ENCODE measurements at places on chromosomes 6 and 20.

DNA sequence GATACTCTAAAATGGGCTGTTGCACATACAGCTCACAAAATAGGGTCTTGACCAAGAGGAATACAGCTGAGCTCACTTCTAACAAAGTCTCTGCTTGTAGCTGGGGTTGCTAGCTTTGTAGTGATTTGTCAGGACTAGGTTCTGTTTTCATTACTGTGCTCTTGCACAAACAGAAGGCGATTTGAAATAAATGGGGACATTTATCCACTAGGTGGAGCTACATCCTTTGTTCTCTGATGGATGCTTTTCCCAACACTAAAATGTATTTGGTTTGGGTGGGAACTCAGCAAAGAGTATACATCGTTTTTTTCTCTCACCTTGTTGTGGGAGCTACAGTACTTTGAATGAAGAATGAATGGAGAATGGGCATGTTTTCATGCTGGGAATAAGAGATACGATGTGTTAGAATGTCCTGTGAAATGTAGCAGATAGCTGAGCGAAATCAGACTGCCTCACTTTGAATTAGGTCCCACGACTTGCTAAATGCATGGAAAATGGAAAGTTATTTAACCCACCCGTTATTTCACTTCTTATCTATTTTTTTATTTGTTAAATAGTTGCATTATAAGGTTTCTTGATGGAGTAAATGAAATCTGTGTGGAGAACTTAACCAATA lies 494.7 kb upstream of the MAP3K7 start:
- DNase-seq = no peak

DNA sequence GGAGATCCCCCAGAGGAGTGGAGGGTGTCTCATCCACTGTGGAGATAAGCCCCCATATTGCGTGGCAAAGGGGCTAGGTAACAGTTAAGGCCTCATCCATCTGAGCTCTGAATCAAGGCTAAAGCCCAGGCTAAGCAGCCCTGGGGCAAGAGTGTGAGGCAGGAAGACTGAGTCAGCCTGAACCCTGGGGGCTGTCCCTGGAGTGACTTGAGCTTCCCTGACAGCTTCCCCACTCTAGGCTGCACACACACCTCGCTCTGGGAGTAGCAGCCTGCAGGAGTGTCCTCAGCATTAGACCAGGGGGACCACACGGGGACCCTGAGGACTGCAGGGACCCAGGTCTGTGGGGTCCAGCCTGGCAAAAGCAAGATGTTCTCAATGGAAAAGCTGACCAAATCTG lies 27.9 kb downstream of the UBD start:
- no peak for DNase-seq

DNA sequence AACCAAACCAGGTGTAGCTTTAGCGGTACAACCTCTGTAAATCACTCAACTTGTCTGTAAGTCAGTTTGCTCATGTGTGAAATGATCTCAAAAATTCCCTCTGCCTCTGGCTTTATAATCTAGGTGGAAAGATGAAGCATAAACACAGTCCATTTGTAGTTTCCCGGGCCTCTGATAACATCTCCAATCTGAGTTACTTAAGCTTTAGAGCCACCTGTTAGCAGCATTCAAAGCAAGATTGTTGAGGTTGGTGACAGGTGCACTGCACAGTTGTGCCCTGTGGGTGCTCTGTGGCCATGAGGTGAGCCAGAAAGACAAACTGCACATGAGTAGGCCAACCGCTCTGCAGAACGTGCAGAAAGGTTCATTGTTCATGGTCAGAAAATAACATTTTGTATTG lies 53.7 kb downstream of the MOCS1 start:
- no peak for DNase-seq

- DNase-seq = no peak
Measured at GRCh38 chr6:151005164-151005563, 139.7 kb downstream of the MTHFD1L start.

DNA sequence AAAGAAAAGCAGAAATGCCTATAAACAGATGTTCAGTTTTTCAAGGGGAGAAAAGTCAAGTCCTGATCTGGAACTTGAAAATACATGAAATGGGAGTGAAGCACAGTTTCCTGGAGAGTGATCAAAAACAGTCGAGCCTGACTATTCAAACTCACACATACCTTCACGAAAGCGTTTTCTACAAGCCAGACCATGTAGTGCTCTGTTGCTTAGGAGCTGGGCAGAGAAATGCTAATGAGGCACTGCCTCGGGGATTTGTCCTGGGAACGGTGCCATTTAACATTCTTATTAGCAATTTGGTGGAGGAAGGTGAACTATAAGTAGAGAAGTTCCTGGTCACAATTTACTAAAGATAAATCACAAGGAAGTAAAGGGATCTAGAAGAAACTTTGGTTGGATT lies 5.9 kb downstream of the NHSL1 start:
- no peak for DNase-seq

- DNase-seq = no peak
Measured at GRCh38 chr6:133888929-133889556, at the start of gene TCF21. Gene TCF21, plus strand, starts transcription at chr6:133889113. Its CDS starts 285 bp downstream, at chr6:133889398.

DNA sequence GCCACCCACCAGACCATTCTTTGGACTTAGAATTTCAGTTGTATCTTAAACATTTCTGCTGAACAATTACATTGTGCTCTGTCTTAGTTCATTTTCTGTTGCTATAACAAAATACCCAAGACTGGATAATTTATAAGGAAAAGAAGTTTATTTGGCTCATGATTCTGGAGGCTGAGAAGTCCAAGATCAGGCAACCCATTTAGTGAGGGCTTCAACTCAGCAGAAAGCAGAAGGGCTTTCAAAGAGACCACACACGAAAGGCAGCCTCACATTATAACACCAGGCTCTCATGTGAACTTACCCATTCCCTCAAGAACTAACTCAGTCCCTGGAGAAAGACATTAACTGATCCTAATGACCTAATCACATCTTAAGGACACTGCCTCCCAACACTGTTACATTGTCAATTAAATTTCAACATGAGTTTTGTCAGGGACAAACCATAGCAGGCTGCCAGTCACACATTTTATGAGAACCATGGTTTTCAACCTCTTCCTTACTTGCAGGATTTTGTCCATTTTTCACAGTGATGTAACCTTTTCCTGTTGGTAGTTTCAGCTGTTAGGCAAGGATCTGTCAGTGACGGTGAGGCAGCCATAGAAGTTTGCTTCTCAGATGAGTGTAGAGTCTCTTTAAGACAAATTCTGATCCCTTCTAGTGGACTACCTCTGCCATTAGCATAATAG lies 399.6 kb upstream of the SOX4 start:
- DNase-seq = no peak

DNA sequence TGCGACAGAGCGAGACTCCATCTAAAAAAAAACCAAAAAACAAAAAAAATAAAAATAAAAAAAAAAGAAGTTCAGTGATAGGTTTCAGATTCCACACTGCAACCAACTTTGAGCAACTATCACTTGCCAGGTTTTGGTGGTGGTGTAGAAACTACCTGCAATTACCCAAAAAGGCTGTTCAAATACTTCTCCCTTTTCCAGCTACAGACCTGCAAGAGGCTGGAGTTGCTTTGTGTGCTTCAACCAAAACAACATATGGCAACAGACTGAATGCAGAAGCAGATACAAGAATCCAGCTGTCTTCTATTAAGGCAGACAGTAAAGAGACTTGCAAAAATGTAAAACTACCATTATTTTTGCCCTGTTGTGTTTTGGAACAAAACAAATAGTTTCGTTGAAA lies 9.3 kb upstream of the BCAS1 start:
- no peak for DNase-seq

- no peak for DNase-seq
Measured at GRCh38 chr6:160508599-160508998, 155.5 kb downstream of the LPA start.

GRCh38 chr6:2132416-2132815 lies 113.0 kb downstream of the GMDS start:
- DNase-seq = no peak

GRCh38 chr6:107032051-107032450 lies 4.1 kb downstream of the MTRES1 start:
- no peak for DNase-seq

- no peak for DNase-seq
Measured at GRCh38 chr6:111767752-111768430, 105.4 kb downstream of the FYN start.

- DNase-seq = no peak
Measured at GRCh38 chr20:23776067-23776771, 25.5 kb upstream of the CST1 start.

DNA sequence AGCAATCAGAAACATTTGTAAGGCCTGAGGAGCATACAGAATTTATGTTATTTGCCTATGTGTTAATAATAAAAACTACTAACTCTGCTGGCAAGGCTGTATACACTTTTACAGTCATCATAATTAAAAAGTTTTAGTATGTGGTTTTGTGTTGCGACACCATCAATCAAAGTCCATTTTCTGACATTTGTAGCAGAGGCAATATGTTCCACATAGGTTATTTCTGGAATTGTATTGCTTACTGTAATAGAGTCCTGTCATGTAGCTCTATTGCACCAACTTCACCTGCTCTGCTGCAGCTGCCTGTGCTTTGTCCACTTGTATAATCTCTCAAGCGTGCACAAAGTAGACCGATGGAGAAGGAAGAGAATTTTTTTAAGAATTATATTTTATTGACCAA lies 501.8 kb downstream of the HACE1 start:
- DNase-seq = no peak

GRCh38 chr6:132623106-132623845 lies 799 bp downstream of the TAAR2 start:
- no peak for DNase-seq

DNA sequence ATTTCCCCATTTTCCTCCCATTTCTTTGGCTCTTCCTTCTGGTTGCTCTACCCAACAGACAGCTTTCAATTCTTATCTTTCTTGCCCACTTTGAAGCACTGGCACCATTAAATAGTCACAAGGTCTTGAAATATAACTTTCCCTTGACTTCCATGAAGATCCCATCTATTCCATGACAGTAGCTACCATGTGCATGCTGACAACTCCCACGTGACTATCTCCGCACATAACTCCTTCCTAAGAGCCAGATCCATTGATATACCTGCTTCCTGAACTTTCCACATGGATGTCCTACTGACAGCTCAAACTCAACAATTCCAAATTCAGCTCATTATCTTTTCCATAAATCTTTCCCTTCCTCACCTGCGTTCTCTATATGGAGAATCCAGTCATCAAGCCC lies 101.4 kb downstream of the RIN2 start:
- no peak for DNase-seq

- no peak for DNase-seq
Measured at GRCh38 chr6:166105341-166106075, 62.1 kb downstream of the TBXT start.

GRCh38 chr6:134177753-134178160 lies 125.3 kb upstream of the SLC2A12 start:
- DNase-seq = no peak

GRCh38 chr6:139369568-139370282 lies 4.7 kb downstream of the CITED2 start:
- DNase-seq = no peak

DNA sequence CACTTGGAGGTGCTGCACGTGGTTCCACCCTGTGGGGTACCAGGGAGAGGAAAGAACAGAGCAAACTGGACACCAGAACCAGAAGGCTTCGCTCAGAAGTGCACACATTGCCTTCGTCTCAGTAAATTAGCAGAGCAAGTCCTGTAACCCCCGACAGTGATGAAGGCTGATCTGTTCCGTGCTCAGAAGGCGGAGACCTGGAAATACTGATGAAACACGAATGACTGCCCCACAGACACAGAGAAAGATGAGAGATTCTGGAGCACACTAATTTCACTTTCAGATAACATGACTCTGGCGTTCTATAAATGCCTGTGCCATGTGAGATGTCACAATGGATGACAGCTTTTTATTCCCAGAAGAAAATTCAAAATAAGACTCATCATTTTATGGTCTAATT lies 44.2 kb upstream of the CCR6 start:
- DNase-seq = no peak

DNA sequence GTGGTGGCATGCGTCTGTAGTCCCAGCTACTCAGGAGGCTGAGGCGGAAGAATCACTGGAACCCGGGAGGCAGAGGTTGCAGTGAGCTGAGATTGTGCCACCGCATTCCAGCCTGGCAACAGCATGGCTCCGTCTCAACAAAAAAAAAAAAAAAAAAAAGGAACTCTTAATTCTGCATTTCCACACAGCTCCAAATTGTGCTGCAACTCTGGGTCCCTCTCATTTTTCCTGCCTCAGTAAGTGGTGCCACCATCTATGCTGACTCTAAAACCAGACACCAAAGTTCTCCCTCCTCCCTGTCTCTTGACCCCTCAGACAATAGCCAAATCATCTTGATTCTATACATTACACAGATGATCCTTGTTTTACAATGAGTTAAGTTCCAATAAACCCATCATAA lies 133.9 kb downstream of the BTBD9 start:
- DNase-seq = no peak

- DNase-seq = no peak
Measured at GRCh38 chr20:9565910-9566550, 51.6 kb downstream of the LAMP5 start.

All from activated T-helper 1 cell treated with anti-CD3 and anti-CD28 coated beads, Interleukin-2, amount 50 U/mL, for 16 hours (primary cell).